Activated CD4-positive, alpha-beta T cell treated with anti-CD3 and anti-CD28 coated beads for 1 hour (primary cell): ENCODE measurements at places on chromosomes 1 and 21.

GRCh38 chr1:29327223-29327935, 91.1 kb downstream of the PTPRU start:
- DNase-seq: no peak

GRCh38 chr21:37079211-37079824, 6.3 kb downstream of the TTC3 start:
- no peak for DNase-seq

- no peak for DNase-seq
Observed at GRCh38 chr1:56578963-56579875, at the start of gene PLPP3. TSS of gene PLPP3 (minus strand) at chr1:56579563. CDS start at chr1:56579016, 547 bp downstream.

- no peak for DNase-seq
Observed at GRCh38 chr1:246532519-246532918, 25.4 kb upstream of the SMYD3 start.

GRCh38 chr1:153881751-153882150, 41.0 kb downstream of the GATAD2B start:
- DNase-seq: no peak

DNA sequence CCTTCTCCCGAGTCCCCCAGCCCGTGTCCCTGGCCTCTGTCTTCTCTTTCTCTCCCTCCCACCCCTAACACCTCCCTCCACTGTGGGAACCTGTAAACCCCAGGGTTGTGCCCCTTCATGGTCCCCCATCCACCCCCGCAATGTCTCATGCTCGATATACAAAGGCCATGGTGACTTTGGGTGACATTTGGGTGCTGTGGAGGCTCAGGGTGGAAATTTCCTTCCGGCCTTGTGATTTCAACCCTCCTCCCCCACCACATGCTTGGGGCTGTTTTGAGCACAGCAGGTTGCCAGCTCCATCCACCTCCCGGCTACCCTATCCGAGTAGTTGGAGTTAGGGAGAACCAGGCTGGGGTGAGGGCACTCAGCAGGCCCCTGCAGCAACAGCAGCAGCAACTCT, 25.7 kb upstream of the VPS13D start:
- DNase-seq: no peak

DNA sequence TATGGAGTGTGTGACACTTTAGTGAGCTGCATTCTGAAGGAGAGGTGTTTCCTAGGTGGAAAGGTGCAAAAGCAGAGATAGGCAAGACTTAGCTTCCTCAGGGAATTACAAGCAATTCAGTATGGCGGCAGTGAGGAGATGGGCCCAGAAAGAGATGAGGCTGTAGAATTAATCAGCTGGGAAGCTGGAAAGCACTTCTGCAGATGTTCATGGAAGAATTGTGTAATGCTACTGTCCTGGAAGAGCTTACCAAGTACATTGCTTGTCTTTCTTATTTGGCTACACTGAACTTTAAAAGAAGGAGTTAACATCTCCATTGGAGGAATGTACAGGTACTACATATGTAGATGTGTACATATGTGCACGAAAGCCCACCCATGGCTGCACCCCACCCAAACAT, 103.7 kb upstream of the DPT start:
- no peak for DNase-seq

- no peak for DNase-seq
Observed at GRCh38 chr1:54114001-54114400, 38.8 kb downstream of the CDCP2 start.

DNA sequence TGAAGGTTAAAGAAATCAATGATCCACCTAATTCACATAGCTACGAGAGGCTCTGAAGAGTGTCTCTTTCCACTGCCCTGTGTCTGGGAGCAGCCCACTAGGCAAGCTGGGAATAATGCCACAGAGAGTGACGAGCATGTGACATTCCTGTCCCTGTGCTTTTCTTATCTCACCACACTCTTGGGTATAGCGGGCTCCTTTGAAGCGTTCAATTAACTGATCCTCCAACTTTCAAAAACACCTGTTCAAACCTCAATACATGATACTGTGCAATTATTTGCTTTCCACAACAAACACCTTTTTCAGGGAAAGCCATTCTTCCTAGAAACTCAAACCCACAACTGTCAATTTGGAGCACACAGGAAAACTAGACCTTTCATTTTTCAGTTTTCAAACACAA, 43.4 kb downstream of the PLPP3 start:
- DNase-seq: no peak

GRCh38 chr1:227356620-227357146, 38.4 kb upstream of the CDC42BPA start:
- DNase-seq: no peak

DNA sequence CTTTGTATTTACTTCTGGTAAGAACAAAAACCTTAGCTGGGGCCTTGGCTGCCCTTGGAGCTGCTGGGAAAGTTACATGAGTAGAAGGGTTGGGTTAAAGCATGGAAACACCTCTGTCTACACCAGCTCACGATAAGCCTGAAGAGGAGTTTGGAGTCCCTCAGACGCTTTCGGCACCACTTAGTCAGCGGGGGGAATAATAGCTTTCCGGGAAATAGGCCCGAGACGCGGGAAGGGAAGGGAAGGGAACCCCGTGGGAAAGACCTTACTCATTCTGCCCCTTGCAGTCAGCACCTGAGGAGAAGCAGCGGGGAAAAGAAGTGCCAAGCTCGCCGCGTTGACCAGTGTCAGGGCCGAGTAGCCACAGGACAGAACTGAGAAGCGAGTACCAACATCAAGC, 66.4 kb upstream of the PDE9A start:
- DNase-seq: no peak

DNA sequence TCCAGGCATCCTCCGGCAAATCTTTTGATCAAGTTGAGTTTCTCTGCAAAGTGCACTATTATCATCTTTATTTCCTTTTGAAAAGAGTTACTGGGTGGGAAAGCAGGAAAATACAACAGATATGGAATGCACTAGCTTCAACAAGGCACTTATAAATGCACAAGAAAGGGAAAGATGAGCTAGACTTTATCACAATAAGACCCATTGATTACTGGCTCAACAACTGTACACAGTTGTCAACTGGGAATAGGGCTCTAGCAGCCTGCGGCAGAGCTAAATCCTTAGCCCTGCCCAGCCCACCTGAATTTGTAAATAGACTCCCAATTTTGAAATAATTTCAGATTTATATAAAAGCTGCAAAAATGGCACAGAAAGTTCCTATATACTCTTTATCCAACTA, 111.4 kb downstream of the CSMD2 start:
- DNase-seq: no peak

DNA sequence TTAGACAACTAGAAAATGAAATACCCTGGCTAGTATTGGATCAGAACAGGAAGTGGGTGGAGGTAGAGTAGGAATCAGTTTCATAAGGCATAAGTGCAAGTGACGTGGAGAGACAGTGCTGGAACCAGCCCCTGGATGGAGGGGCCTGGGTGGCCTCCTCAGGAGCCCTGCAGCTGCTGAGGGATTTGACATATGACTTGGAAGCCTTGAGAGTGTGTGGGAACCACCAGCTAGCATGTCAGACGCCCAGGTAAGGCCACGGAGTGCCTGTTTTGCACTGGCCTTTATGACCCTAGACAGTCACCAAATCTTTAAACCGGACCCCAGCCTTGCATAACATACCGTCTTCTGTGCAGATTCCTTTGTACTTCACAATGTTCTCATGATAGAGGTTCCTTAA, 94.4 kb downstream of the RAVER2 start:
- no peak for DNase-seq

DNA sequence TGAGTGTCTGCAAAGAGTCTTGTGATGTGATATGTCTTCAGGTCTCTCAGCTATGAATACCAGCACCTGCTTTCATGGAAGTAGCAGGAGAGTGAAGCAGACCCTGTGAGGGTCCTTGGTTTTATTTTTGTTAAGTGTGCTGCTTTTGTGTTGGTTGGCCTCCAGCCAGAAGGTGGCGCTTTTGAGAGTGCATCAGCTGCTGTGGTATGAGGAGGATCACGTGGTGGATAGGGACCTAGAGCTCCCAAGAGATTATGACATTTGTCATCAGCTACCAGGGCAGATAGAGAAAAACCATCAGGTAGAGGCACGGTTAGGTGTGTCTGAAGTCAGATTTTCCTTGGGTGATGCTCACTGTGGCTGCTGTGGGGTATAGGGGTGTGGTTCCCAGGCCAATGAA, 1232.1 kb downstream of the MRPL39 start:
- no peak for DNase-seq

GRCh38 chr1:26959722-26960624, at the start of gene KDF1:
TSS of gene KDF1 (minus strand) at chr1:26960468. CDS start at chr1:26952380, 8,088 bp downstream.
- DNase-seq: peak; percentile 34

DNA sequence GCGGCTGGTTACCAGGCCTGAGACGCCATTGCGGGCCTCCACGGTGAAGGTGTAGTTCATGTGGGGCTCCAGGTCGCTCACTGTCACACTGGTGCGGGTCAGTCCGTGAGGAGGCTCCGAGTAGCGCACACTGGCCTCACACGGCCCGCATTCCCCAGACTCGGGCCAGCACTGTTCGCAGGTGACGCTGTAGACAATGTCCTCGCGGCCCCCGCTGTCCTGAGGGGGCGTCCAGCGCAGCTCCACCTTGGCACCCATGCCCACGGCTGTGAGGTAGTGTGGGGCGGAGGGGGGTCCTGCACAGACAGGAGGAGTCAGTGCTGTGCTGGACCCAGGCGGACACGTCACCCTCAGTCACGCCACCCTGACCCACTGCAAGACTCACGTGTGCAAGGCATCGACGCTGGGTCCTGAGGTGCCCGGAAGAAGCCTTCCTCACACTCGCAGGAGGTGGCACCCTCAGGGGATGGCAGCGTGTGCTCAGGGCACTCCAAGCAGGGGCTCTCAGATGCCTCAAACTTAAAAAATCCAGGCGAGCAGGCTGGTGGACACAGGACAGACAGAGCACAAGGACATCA, 17.9 kb downstream of the EPHA2 start:
- no peak for DNase-seq

GRCh38 chr1:62425041-62425440, 11.8 kb upstream of the USP1 start:
- no peak for DNase-seq

DNA sequence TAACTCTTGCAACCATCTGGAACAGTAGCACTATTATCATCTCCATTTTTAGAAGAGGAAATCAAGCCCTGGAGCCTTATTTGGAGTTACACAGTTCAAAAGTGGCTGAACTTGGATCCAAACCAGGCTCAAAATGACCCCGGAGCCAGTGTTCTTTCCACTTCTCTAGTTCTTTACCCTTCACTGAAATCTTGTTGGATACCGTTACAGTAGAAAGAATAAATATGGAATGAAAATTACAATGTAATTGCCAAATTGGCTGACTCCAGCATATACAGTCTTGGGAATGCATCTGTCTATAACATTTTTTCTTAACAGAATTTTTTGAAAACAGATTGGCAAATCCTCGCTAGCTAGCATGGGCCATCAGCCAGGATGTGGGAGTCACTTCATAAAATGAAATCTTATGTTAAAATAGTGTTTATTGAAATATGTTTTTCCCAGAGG, 261.4 kb downstream of the CTH start:
- no peak for DNase-seq

DNA sequence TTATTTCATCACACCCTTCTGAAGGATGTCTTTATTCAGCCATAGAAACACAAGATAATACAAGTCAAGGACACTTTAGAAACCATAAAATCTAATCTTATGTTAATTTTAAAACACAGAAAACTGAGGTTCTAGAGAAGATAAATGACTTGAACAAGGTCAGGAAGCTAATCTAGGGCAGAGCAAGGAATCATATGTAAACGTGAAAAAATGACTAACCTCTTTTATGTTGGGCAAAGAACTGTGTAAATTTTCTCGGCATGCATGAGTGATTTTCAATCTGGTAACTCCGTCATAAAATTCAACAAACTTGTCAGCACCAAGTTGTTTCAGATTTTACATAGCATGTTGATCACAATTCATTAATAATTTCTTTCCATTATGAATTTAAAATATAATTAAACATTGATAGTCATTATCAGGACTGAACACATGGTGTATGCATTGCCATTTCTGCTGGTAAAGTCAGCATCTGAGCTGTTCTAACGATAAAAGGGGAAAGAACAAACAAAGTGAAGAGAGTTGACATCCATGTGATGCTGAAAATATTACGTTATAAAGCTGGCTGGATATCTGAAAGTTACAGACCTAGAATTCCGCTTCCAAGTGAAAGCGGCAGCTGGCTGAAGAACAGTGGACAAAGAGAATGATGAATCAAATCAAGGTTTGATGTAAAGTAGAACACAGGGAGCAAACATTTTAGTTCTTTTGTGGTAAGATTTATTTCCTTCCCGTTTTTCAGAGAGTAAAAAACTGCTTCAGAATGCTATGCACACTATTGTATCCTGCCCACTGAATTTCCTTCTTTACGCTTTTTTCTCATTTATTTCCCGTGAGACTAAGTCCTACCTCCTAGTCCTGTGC, 1037.4 kb upstream of the TMPRSS15 start:
- no peak for DNase-seq

GRCh38 chr1:61572046-61572445, 152.9 kb downstream of the TM2D1 start:
- DNase-seq: no peak

DNA sequence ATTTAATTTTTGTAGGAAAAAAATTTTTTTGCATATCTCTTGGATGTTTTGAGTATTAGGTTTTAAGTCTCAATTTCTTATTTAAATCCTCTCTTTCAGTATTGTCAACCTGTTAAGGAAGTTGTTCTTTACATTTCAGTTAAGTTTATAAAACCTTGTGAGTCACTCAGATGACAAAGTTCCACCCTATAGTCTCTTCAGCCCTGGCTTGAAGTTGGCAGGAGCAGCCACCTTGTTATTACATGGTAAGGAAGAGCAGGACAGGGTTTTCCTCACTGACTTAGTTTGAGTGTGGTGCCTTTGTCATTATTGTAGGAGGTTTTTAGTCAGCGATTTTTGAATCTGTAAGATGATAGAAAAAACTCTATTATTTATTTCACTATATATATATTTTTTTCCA, 2143.9 kb downstream of the MRPL39 start:
- DNase-seq: no peak

DNA sequence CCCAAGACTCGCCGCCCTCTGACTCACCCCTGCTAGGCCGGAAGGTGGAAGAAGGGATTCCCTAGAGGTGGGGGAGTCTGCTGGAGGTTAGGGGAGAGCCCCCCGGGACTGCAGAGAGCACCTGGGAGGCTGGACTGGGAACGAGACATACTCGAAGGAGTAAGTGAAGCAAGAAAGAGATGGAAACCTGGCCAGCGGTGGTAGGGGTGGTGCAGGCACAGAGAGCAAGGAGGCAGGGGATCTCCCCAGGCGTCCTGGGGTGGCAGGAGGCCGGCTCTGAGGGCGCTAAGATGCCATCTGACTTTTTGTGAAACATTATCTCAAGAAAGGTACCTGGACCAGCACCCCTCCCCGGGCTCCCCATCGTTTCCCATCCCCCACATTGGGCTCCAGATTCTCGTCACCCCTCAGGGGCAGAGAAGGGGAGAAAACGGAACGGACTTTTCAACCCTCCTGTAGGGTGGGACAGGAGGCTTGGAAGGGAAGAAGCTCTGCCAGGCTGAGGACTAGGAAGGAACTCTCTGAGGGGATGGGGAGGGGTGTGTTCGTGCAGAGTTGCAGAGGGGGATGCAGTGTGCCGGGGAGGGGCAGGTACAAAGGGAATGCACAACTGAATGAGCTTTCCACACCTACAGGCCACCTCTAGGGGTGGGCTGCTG, 708 bp downstream of the CHRNB2 start:
- no peak for DNase-seq

- no peak for DNase-seq
Observed at GRCh38 chr1:31617218-31617915, at the start of gene HCRTR1. TSS of gene HCRTR1 (plus strand) at chr1:31617689. CDS start at chr1:31619193, 1,504 bp downstream.
